Stimulated activated CD8-positive, alpha-beta memory T cell treated with anti-CD3 and anti-CD28 coated beads, Interleukin-4, amount 100 ng/mL, for 48 hours (primary cell): ENCODE measurements at places on chromosomes 6 and 20.

DNA sequence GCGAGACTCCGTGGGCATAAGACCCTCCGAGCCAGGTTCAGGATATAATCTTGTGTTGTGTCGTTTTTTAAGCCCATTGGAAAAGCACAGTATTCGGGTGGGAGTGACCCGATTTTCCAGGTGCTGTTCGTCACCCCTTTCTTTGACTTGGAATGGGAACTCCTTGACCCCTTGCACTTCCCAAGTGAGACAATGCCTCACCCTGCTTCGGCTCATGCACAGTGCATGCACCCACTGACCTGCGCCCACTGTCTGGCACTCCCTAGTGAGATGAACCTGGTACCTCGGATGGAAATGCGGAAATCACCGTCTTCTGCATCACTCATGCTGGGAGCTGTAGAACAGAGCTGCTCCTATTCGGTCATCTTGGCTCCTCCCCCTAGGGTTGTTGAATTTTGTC lies 307.7 kb upstream of the DEFB115 start:
- DNase-seq: no peak

DNA sequence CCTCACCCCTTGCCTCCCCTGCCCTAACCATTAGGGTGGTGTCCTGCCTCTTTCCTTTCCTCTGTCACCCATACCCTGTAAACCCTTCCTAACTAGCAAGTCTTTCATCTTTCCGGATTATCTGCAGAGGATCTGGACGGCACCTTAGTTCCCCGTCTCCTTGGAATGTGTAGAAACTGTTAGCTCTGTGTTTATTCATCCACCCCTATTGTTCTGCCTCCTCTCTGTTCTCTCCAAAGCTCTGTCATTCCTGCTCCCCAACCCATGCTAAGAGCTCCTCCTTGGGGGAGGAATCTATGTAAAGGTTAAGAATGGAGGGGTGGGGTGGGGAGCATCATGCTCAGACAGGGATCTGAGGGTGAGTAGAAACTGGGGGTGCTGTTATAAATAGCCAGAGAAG lies 39.4 kb upstream of the KCNK5 start:
- no peak for DNase-seq

DNA sequence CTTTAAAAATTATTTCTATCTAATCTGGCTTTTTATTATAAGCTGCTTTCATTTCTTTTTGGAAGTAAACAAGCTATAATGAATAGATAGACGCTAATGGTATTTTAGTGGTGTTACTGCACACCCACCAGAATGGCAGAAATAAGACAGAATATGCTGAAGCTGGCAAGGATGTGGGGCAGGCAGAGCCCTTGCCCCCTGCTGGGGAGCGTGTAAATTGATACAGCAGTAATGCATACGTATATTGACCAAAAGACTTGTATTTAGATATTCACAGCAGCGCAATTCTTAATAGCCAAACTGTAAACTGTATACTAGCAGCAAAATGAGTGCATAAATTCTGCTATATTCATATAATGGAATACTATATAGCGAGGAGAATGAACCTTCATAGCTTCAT lies 35.3 kb downstream of the TMEM181 start:
- no peak for DNase-seq

DNA sequence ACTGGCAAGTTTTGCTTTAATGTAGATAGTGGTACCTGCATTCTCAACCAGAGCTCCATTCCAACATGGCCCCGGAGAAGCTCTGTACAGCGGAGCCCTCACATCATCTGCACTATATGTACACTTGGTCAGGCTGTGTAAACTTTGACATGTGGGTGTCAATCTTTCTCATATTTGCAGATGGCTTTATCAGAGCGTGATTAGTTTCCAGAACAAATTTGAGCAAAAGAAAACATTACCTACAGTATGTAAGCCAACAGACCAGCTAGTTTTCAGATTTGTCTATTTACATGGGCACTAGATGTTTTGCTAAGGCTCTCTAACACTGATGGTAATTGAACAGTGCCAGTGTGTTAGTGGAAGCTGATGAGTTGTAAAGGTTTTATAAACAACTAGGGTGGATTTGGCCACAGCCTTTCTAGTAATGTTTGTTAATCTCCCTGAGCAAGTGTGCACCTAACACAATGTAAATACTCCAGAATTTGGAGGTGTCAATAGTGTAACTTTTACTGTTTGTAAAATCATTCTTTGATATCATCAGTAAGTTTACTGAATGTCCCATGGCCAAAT lies 131.8 kb downstream of the FOXA2 start:
- DNase-seq: no peak
